Immature natural killer cell (primary cell): ENCODE measurements at places on chromosomes 2 and 18.

DNA sequence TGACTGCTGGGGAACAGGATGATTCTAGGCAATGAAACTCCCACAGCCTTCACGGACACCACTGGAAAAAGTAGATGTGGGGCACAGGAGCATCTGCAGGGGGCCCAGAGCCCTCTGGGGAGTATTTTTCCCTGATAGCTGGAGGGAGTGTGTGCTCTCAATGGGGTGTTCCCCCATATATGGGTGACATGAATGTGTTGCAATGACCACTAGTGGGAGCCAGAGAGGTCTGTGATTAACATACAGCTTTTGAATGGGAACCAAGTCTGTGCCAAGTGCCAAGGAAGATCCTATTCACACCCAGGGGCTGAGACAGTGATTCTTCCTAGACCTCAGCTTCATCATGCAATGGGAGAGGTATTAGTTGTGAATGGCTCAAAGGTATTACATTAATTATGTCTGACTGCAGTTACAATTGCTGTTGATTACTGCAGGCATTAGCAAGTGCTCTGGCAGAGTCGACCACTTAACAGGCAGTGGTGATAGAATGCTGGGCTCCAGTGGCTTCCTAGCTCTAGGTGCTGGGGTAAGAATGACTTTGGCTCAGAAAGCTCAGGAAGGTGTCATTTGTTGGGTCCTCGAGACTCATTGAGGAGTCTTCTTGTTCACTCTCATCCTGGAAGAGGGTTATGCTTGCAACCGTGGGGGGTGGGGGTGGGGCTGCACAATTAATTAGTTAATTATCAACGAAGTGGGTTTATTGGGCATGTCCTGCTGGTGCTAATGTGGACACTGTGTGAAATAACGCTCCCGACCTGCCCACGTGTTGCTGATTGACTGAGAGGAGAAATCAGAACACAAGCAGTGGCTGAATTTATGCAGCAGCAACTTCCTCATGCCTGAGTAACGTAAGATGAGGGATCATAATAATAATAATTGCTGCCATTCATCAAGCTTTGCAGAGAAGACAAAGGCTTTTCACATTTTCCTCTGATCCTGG, 194.1 kb downstream of the CLIP4 start:
- DNase-seq: peak; percentile 38

DNA sequence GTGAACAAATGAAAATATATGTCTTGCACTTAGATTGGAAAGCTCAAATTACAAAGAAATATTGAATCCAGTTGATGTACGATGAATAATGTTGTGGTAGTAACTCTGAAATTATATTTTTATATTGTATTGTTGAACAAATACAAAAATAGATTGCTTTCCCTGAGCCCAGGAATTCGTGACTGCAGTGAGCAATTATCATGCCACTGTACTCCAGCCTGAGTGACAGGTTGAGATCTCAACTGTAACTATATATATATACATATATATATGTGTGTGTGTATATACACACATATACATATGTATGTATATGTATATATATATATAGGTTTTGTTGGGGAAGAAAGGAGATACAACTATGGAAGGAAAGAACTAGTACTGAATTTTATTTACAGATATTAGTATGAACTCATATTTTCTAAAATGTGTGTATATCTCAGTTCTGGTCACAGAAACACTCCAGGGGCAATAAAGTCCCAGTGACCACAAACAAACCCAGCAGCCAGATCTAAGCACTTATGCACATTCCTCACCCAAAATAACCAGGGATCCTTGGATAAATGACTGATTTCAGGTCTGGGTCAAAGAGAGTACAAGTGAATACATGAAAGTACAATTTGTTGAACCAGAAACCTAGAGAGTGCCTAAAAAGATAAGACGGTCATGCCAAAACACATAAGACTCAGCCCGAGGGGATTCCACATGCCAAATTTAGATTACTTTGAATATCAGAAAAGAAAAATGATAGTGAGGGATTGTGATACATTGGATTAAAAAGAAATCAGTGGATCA, 146.3 kb downstream of the TMX3 start:
- no peak for DNase-seq

DNA sequence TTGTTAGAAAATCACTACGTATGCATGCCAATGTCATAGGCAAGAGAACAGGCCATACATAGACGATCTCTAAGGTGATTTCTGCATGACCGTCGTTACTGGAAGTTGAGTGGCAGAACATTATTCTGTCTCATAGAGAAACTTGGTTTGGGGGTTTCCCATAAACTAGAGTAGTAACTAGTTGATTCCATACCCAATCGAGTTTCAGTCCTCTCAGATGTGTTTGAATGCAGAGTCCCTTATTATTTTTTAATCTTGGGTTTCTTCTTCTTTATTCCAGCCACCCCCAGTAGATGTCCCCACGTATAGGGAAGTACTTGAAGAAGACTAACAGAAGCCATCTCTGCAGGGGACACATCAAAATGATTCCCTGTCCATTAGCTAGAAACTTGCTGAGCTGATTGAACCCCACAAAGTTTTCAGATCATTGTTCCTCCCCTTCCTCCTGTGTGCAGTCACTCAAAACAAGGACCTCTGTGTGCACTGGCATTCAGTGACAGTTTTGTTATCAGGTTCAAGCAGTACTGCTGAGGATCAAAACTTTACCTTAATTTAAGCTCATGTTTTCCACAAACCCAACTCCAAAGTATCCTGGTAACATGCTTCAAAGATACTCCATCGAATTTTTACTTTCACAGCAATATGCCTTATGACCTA, 68.4 kb upstream of the CDCA7 start:
- DNase-seq: no peak

GRCh38 chr2:84704505-84705244, 176.2 kb downstream of the TRABD2A start:
- no peak for DNase-seq

DNA sequence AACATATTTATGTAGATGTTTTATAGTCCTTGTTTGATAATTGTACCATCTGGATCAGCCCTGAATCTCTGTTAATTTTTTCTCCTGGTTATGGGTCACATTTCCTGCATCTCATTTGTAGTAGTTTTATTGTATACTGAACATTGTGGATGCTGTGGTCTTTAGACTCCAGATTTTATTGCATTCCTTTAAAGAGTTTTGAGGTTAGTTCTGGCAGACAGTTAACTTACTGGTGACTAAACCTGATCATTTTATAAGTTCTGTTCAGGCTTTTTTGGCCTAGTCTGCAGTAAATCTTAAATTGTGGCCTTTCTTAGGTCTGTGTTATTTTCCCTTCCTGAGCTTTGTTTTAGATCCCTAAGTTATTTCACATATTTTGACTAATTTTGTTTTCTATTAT, 84.3 kb downstream of the FANCL start:
- DNase-seq: no peak

GRCh38 chr2:176079285-176079830, 4.4 kb downstream of the EVX2 start:
- no peak for DNase-seq

- DNase-seq: no peak
These were observed 32.9 kb downstream of the CFAP210 start for GRCh38 chr2:169661265-169661664.

DNA sequence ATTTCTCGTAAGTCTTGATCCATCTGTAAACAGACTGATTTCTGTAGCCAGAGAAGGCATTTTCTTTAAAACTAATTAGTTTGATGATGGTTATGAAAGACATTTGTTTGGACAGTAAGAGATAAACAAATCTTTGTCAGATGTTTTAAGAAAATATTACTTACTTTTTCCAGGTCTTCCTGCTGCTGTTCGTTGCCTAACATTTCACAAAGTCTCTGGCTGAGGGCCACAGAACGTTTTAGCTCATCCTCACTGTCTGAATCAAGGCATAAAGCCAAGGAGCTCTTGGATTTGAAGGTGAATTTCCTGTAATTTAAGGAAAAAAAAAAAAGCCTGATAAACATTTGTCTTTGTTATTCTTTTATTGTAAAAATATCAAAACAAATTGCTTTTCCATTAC, 57.8 kb downstream of the VIL1 start:
- no peak for DNase-seq

DNA sequence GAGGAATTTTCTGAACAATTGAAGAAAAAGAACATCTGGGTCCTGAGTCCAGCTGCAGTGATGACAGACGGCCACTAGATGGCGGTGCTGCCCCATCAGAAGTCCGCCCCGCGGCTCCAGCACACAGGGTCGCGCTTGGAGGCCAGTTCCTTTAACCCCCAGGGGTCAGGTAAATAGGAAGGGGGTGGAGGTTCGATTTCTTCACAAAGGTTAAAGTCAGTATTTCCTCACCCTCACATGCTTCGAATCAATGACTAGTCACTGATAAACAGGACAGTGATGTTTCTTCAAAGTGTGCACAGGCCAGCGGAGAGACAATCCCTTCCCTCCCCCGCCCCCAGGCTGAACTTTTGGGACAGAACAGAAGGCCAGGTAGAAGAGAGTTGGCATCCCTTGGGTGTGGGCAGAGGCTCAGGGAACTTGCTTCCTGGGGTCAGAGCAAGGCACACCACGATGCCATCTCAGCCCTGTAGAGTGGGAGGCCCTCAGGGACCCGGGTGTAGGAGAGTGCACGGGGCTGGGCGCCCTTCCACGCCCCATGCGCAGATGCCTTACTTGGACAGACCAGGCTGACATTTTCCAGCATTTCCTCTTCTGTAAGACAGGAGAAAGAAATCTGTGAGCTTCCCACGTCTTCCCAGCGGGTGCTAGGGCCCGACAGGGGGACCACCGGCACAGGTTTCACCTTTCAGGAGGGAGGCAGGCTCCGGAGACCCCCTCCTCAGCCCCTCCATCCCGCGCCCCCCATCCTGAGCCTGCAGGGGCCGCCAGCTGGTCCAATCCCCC, 722 bp downstream of the APOB start:
- DNase-seq: peak; percentile 34

DNA sequence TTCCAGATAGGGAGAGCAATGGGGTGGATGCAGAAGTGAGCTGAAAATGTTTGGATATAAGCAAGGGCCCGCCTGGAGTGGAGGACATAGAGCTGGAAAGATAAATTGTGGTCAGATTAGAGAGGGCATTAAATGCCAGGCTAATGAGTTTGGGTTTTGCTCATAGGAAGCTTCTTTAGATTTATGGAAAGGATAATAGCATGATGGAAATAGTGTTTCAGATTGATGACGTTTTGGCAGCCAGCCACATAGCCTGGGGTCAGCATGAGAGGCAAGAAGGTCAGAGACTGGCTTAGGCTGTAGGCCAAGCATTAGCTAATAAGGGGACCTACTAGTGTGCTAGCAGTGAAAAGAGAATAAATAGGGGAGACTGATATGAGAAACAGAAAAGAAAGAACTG, 321.6 kb downstream of the STK39 start:
- DNase-seq: no peak

DNA sequence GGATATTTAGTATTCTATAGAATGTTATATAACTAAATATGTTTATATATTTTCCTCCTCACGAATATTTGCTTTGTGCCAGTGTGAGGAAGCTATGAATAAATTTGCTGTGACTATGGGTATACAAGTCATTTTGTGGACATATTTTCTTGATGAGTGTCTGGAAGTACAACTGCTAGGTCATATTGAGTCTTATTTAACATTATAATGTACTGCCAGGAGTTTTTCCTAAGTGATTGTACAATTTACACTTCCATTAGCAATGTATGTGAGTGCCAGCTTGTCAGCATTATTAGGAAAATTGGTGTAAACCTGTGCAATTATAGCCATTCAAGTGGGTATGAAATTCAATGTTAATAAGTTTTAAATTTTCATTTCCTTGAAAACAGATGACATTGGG, 1328.9 kb upstream of the TMEFF2 start:
- DNase-seq: no peak
